ENCODE measurements at places on chromosomes 6 and 20.

- H3K4me3 ChIP-seq, result peak overlapping the region; percentile 76
- no peaks in the 10 kb centered on the region for H3K36me3 ChIP-seq
- DNase-seq, result peak; percentile 73
- H3K27me3 ChIP-seq, result no peaks in the 10 kb centered on the region
- H3K27ac ChIP-seq, result peak overlapping the region; percentile 96
These were observed 534 bp downstream of the ZNF76 start for GRCh38 chr6:35259948-35260590.

GRCh38 chr20:20414640-20415220, 46.8 kb downstream of the INSM1 start:
- DNase-seq, result no peak
- H3K27ac ChIP-seq, result no peak overlapping the region
- no peaks in the 10 kb centered on the region for H3K4me1 ChIP-seq
- H3K36me3 ChIP-seq, result no peaks in the 10 kb centered on the region

- no peak within 1 kb of the TSS for H3K27ac ChIP-seq
- no peaks in the 10 kb centered on the region for H3K27me3 ChIP-seq
- no peak within 1 kb of the TSS for H3K4me3 ChIP-seq
- H3K4me1 ChIP-seq, result no peaks in the 10 kb centered on the region
These were observed at the start of gene HLA-DRB5 for GRCh38 chr6:32529697-32530430. Gene HLA-DRB5 (minus strand): TSS chr6:32530287. CDS start chr6:32530224, 63 bp downstream.

DNA sequence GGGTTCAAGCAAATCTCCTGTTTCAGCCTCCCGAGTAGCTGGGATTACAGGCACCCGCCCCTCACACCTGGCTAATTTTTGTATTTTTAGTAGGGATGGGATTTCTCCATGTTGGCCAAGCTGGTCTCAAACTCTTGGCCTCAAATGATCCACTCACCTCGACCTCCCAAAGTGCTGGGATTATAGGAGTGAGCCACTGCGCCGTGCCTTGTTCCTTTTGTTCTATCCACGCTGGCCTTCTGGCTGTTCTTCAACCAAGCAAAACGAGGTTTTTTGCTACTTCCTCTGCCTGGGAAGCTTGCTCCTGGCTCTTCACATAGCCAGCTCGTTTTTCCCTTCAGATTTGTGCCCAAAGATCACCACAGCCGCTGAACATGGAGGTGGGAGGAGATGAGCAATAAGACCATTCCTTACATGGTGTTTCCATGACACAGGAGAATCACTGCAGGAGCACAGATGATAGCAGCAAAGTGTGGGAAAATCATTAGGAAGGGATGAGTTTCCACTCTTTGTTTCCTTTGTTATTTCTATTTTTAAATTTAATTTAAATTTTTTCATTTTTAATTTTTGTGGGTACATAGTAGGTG, 201.0 kb upstream of the ZNF217 start:
- no peaks in the 10 kb centered on the region for H3K27me3 ChIP-seq
- no peaks in the 10 kb centered on the region for H3K36me3 ChIP-seq
- H3K4me1 ChIP-seq, result no peaks in the 10 kb centered on the region
- H3K4me3 ChIP-seq, result no peak overlapping the region
- no peak for DNase-seq

- H3K27me3 ChIP-seq, result no peaks in the 10 kb centered on the region
- no peaks in the 10 kb centered on the region for H3K4me1 ChIP-seq
- H3K4me3 ChIP-seq, result no peak overlapping the region
- H3K36me3 ChIP-seq, result no peaks in the 10 kb centered on the region
- H3K27ac ChIP-seq, result no peak overlapping the region
These were observed 25.6 kb downstream of the WRNIP1 start for GRCh38 chr6:2790588-2791449.

DNA sequence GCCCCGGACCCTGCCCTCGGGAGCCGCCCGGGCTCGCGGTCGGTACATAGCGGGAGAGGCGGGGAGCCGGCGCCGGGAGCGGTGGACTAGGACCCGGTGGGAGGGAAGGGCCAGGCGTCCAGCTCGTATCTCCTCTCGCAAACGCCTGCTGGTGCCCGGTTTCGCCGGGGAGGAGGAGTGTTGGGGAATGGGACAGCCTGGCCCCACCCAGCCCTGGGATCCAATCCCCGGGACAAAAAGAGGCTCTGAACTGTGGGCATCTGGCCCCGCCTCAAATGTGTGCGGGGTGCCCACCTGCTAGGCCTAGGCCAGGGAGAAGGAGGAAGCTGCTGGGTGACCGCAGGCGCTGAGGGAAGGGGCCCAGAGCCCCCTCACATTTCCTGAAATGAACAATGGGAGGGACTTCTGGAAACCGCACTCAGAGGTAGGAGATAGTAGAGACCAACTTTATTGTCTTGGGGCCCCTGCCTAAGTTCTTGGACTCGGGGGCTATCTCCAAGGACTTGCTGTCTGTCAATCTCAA, at the start of gene KCNK17:
Gene KCNK17, minus strand, starts transcription at position 147 of the 523 bp plus-strand sequence. Its CDS starts 99 bp downstream, at position 48.
- H3K36me3 ChIP-seq, result no peaks in the 10 kb centered on the region
- no peaks in the 10 kb centered on the region for H3K27me3 ChIP-seq
- peak within 1 kb of the TSS; percentile 57 for H3K4me3 ChIP-seq
- no peak within 1 kb of the TSS for H3K27ac ChIP-seq
- no peak for DNase-seq
- peaks cover 9% of the 10 kb centered on the region for H3K4me1 ChIP-seq

DNA sequence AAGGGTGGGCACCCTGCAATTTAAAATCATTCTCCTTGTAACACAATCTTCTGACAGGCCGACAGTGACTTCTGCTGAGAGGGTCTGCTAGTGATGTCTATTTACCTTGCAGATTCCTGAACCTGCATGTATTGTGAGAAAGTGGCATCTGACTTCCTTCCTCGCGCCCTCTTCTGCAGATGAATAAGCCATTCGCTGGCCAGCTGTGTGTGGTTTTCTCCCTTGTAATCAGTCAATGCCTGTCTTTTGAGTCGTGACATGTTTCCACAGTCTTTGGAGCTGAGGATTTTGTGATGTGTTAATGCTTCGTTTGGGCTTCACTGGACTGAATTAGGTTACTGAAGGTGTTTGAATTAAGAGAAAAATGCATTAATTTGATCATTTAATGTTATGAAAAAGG, 125.3 kb downstream of the GRM1 start:
- H3K4me3 ChIP-seq, result no peak overlapping the region
- H3K27ac ChIP-seq, result no peak overlapping the region
- DNase-seq, result no peak
- no peaks in the 10 kb centered on the region for H3K36me3 ChIP-seq

GRCh38 chr6:140276133-140276532, 901.7 kb upstream of the CITED2 start:
- no peak for DNase-seq
- H3K4me1 ChIP-seq, result no peaks in the 10 kb centered on the region
- no peak overlapping the region for H3K4me3 ChIP-seq
- H3K36me3 ChIP-seq, result no peaks in the 10 kb centered on the region

GRCh38 chr6:30327232-30327746, 562 bp downstream of the TRIM39 start:
- H3K27ac ChIP-seq, result peak overlapping the region; percentile 95
- H3K27me3 ChIP-seq, result no peaks in the 10 kb centered on the region
- no peaks in the 10 kb centered on the region for H3K36me3 ChIP-seq
- peaks cover 18% of the 10 kb centered on the region for H3K4me1 ChIP-seq
- DNase-seq, result no peak

DNA sequence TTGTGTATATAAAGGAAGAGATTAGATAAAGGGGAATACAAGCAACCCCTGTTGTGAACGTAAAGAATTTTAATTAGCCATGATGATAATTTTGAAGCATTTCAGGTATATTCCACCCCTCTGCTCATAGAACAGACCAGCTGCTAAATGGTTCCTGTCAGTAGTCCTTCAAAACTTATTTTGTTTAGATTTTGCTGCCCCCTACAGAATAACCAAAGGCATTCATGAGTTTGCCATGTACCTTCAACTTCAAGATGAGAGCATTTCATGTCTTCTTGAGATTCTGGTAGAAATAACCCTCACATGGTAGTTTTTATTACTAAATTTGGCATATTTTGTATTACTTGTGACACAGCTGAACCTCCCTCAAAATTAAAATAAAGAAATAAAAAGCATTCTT, 1586.7 kb downstream of the HACE1 start:
- H3K4me1 ChIP-seq, result no peaks in the 10 kb centered on the region
- H3K27me3 ChIP-seq, result no peaks in the 10 kb centered on the region
- no peak for DNase-seq
- H3K36me3 ChIP-seq, result no peaks in the 10 kb centered on the region
- H3K27ac ChIP-seq, result no peak overlapping the region

GRCh38 chr6:70414813-70415212, 1.5 kb downstream of the FAM135A start:
- peak overlapping the region; percentile 95 for H3K4me3 ChIP-seq
- no peaks in the 10 kb centered on the region for H3K4me1 ChIP-seq
- H3K27me3 ChIP-seq, result no peaks in the 10 kb centered on the region
- H3K27ac ChIP-seq, result no peak overlapping the region

- DNase-seq, result no peak
- no peak overlapping the region for H3K27ac ChIP-seq
- H3K36me3 ChIP-seq, result no peaks in the 10 kb centered on the region
These were observed 37.2 kb downstream of the HM13 start for GRCh38 chr20:31551163-31552081.

DNA sequence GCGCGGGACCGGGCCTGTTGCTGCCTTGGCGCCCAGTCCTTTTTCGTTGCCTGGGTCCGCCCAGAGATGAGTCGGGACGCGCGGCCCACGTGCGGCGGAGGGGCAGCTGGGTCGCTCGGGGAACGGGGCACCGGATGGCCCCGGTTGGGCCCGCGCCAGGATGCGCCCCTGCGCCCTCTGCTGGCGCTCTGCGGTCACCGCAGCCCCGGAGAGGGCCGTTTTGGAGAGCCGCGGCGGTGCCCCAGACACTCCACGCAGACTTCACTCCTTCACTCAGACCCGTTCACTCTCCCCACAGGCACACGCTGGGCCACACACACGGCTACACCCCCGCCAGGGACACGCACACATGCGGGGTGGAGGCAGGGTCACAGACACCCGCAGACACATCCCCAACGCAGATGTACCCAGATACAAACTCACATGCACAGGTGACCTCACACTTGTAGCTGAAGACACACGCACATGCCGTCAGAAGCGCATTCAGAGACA, 38.8 kb downstream of the SRC start:
- peak overlapping the region; percentile 64 for H3K27ac ChIP-seq
- no peaks in the 10 kb centered on the region for H3K27me3 ChIP-seq
- H3K36me3 ChIP-seq, result no peaks in the 10 kb centered on the region
- peak overlapping the region; percentile 47 for H3K4me3 ChIP-seq
- peak; percentile 68 for DNase-seq

DNA sequence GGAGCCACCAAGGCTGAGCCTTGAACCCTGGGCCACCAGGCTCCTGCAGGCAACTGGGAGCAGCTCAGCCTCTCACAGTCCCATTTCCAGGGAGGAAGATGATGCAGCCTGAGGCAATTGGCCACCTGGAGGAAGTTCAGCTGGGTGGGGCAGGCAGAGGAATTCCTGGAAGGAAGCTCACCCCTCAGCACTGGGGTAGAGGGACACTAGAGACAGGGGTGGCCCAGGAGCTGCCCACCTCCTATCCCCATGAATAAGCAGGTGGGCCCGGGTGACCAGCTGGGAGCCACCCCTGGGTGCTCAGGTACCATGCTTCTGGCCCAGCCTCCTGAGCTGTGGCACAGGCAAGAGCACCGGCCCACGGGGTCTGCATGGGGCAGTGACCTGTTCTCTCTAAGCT, 3.6 kb upstream of the HSPA12B start:
- no peaks in the 10 kb centered on the region for H3K36me3 ChIP-seq
- H3K27me3 ChIP-seq, result no peaks in the 10 kb centered on the region
- H3K4me1 ChIP-seq, result peaks cover 4% of the 10 kb centered on the region
- H3K4me3 ChIP-seq, result no peak overlapping the region
- no peak overlapping the region for H3K27ac ChIP-seq

DNA sequence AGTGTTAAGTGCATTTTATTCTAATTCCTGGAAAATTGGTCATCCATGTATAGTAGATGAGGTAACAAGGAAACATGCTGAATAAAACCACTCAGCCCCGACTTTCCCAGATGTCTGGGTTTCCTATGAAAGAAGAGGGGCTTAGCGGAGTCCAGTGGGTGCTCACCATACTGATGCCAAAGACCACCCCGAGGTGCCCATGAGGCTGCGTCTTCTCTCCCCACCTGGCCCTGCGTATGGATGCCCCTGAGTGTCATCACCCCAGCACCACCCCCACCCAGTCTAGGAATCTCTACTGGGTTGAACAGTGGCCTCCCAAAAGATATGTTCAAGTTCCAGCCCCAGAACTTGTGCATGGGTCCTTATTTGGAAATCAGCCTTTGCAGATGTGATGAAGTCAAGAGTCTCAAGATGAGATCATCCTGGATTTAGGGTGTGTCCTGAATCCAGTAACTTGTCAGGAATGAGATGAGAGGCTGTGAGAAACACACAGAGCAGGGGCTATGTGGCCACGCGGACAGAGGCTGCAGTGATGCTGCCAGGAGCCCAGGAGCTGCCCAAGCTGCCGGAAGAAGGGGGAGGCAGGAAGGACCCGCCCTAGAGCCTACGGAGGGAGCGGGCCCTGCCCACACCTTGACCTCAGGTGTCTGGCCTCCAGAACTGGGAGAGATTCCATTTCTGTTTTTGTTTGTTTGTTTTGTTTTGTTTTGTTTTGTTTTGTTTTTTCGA, 124.6 kb upstream of the CDH4 start:
- no peaks in the 10 kb centered on the region for H3K27me3 ChIP-seq
- H3K4me1 ChIP-seq, result no peaks in the 10 kb centered on the region
- no peak for DNase-seq

DNA sequence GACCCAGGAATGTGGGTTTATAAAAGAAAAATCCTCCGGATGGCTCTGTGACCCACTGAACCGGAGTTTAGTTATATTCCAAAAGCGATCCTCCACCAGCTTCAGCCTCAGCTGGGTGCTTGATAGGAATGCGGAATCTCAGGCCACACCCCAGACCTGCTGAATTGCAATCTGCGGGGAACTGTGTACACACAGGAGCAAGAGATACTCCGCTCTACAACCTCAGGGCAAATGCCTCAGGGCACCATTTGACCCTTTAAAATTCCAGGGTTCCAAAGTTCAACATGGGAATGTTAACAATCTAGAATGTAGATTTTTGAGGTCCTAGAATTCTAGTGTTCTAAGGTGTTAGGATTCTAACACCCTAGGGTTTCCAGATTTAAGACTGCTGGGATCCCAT, 10.8 kb downstream of the BPIFA2 start:
- no peak overlapping the region for H3K27ac ChIP-seq
- H3K4me3 ChIP-seq, result no peak overlapping the region
- H3K27me3 ChIP-seq, result no peaks in the 10 kb centered on the region
- H3K4me1 ChIP-seq, result no peaks in the 10 kb centered on the region

DNA sequence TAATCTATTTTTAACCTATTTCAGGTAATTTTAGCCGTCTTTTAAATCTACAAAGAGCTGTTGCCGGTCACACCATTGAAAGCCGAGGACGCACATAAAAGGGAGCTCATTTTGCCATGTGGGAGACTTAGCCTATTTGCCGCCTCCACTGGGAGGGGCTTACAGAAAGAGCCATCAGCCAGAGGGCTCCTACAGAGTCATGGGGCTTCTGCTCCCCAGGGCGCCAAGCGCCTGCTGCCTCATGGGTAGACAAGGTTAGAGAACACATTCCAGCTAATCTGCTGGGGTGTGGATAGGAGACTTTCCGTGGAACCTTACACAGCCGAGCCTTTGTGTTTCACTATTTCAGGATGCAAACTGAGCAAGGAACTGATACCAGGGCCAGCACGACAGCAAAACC, 12.6 kb downstream of the PCMTD2 start:
- no peaks in the 10 kb centered on the region for H3K27me3 ChIP-seq
- peak; percentile 81 for DNase-seq
- H3K27ac ChIP-seq, result no peak overlapping the region
- H3K36me3 ChIP-seq, result no peaks in the 10 kb centered on the region

- H3K4me3 ChIP-seq, result no peak overlapping the region
- H3K36me3 ChIP-seq, result no peaks in the 10 kb centered on the region
- H3K4me1 ChIP-seq, result peaks cover 7% of the 10 kb centered on the region
- DNase-seq, result no peak
- no peaks in the 10 kb centered on the region for H3K27me3 ChIP-seq
These were observed 29.1 kb upstream of the CSNK2A1 start for GRCh38 chr20:572727-573126.
